GM23248 (cell line): ENCODE measurements at places on chromosomes 3 and 15. TPM values are rescaled to one million over a fixed set of nuclear protein-coding genes. Genes with fewer than 3 reads are reported as not detected.

DNA sequence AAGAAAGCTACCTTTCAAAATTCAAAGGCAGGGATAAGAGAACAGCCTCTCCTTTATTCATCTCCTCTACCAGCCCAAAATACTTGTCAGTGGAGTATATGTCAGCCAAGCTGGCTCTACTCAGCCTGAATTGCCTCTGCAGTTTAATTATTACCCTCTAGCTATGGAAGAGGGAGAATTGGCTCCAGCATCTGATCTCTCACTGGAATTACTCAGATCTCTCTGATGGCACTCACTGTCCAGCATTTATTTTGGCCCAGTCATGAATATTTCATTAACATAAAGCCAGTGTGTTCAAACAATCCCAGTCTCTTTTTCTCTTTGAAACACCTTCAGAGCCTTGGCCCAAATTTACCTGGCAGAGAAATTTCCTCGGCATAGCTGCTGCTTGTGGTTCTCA, 58.6 kb upstream of the TMEM108 start:
- H3K36me3 ChIP-seq, result no peaks in the 10 kb centered on the region
- H3K27me3 ChIP-seq, result no peaks in the 10 kb centered on the region
- DNase-seq, result no peak
- H3K27ac ChIP-seq, result no peak overlapping the region
- no peak overlapping the region for H3K4me3 ChIP-seq

GRCh38 chr3:132134611-132135010, 99.8 kb upstream of the CPNE4 start:
- DNase-seq, result peak; percentile 90
- peaks cover 33% of the 10 kb centered on the region for H3K4me1 ChIP-seq
- no peaks in the 10 kb centered on the region for H3K36me3 ChIP-seq
- H3K4me3 ChIP-seq, result peak overlapping the region; percentile 41

- peak overlapping the region; percentile 75 for H3K27ac ChIP-seq
- peak; percentile 98 for DNase-seq
- peaks cover 30% of the 10 kb centered on the region for H3K4me1 ChIP-seq
- 0 out of 2 replicates have a peak overlapping the region, but pooled peaks have one; percentile 23 for H3K4me3 ChIP-seq
- H3K36me3 ChIP-seq, result no peaks in the 10 kb centered on the region
Measured at GRCh38 chr3:21718161-21718765, 32.7 kb downstream of the ZNF385D start.

RTP3 gene
- total RNA-seq, result not detected in 2 replicates

DNA sequence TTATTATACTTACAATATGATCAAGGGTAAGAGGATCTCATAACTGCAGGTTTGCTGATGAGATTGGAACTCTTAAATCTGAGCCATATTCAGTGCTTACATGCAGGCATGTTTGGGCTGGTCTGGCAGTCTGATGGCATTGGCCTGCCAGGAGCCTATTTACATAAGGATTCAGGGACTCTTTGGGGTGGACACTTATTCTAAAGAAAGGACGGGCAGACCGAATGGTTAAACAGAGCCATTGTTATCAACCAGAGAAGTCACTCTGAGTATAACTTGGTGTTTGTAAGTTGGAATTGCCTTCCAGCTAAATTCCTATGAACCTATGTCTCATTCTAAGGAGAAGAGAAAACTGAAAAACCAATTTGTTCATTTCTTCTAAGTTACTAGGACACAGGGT, 932.8 kb downstream of the IGSF11 start:
- no peaks in the 10 kb centered on the region for H3K36me3 ChIP-seq
- no peak overlapping the region for H3K27ac ChIP-seq
- no peak overlapping the region for H3K4me3 ChIP-seq
- no peaks in the 10 kb centered on the region for H3K27me3 ChIP-seq
- no peaks in the 10 kb centered on the region for H3K4me1 ChIP-seq

SNURF gene
- total RNA-seq, result 3.9 TPM in 1 of 2 replicates, not detected in the other

INAFM2 gene
- 16.6 and 19.9 TPM in 2 replicates for total RNA-seq

GRCh38 chr3:151356794-151357462, 27.6 kb upstream of the P2RY13 start:
- no peak for DNase-seq
- H3K36me3 ChIP-seq, result no peaks in the 10 kb centered on the region
- H3K4me1 ChIP-seq, result 0 out of 2 replicates have a peak, but pooled peaks cover 3% of the 10 kb centered on the region
- no peak overlapping the region for H3K4me3 ChIP-seq

DNA sequence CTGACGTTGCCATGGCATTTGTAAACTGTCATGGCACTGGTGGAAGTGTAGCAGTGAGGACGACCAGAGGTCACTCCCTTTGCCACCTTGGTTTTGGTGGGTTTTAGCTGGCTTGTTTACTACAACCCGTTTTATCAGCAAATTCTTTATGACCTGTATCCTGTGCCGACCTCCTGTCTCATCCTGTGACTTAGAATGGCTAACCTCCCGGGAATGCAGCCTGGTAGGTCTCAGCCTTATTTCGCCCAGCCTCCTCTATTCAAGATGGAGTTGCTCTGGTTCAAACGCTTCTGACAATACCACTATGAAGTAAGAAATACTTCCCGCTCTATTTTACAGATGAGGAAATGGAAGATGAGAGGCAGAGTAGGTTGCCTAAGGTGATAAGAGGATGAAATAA, 16.6 kb downstream of the PAQR9 start:
- H3K27me3 ChIP-seq, result no peaks in the 10 kb centered on the region; the same call in 1 of the 2 replicates
- H3K36me3 ChIP-seq, result no peaks in the 10 kb centered on the region
- no peak for DNase-seq
- H3K4me1 ChIP-seq, result no peaks in the 10 kb centered on the region

- DNase-seq, result no peak
- no peaks in the 10 kb centered on the region for H3K36me3 ChIP-seq
- H3K4me1 ChIP-seq, result peaks cover 20% of the 10 kb centered on the region
- H3K27ac ChIP-seq, result no peak overlapping the region
Measured at GRCh38 chr3:16245609-16246008, 19.1 kb downstream of the DPH3 start.

DNA sequence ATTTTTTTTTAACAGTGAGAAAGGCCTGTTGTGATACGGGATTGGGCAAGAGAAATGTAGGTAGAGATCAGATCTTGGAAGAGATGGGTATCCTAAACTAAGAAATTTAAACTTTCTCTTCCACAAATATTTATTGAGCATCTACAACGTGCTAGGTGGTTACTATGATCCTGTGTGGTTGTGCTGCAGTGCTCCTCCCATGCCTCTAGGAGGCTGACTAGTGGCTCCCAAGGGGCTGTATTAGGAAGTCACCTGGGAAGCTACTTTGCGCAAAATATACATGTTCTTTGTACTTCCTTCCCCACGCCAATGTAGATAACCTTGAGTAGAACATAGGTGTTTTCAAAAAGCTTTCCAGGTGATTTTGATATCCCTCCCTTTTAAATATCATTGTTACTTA, 27.2 kb downstream of the USP3 start:
- H3K27me3 ChIP-seq, result no peaks in the 10 kb centered on the region
- no peak overlapping the region for H3K27ac ChIP-seq
- no peaks in the 10 kb centered on the region for H3K36me3 ChIP-seq
- no peak overlapping the region for H3K4me3 ChIP-seq
- DNase-seq, result no peak

CORO2B gene
- total RNA-seq, result 7.6 and 7.7 TPM in 2 replicates

CHCHD4 gene
- 12.3 and 17.2 TPM in 2 replicates for total RNA-seq

- no peaks in the 10 kb centered on the region for H3K36me3 ChIP-seq
- H3K27me3 ChIP-seq, result no peaks in the 10 kb centered on the region
- H3K4me3 ChIP-seq, result no peak overlapping the region
- peak; percentile 4 for DNase-seq
Measured at GRCh38 chr15:26838742-26839460, 28.0 kb upstream of the GABRA5 start.

GRCh38 chr3:176927280-176927679, 270.0 kb downstream of the TBL1XR1 start:
- no peak overlapping the region for H3K27ac ChIP-seq
- no peak overlapping the region for H3K4me3 ChIP-seq
- H3K27me3 ChIP-seq, result 0 out of 2 replicates have a peak, but pooled peaks cover 4% of the 10 kb centered on the region
- H3K36me3 ChIP-seq, result no peaks in the 10 kb centered on the region

ABCF3 gene
- 47.8 and 56.5 TPM in 2 replicates for total RNA-seq

DNA sequence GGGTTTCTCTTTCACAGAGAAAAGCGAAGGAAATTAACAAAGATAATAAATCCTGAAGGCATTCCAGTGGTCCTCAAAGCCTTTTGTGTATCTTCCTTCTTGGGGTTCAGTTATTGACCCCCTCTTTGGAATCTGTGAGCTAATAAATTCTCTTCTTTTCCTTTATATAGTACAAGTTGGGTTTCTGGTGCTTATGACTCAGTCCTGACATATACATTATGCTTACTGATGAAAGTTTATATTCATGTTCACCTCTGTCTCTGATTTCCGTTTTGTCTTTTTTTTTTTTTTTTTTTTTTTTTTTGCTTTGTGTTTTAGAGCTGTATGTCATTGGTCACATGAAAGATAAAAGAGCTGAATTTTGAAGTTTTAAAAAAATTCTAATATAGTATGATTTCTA, 230.7 kb upstream of the RBMS3 start:
- no peaks in the 10 kb centered on the region for H3K4me1 ChIP-seq
- no peak overlapping the region for H3K4me3 ChIP-seq
- no peaks in the 10 kb centered on the region for H3K36me3 ChIP-seq
- no peaks in the 10 kb centered on the region for H3K27me3 ChIP-seq

- DNase-seq, result peak; percentile 83
- peak overlapping the region; percentile 99 for H3K27ac ChIP-seq
- no peaks in the 10 kb centered on the region for H3K36me3 ChIP-seq
- no peak overlapping the region for H3K4me3 ChIP-seq
- H3K4me1 ChIP-seq, result peaks cover 81% of the 10 kb centered on the region
Measured at GRCh38 chr15:48389691-48390143, 58.5 kb downstream of the DUT start.

GRCh38 chr3:187445356-187445755, 77.2 kb downstream of the RTP4 start:
- H3K4me3 ChIP-seq, result no peak overlapping the region
- H3K4me1 ChIP-seq, result no peaks in the 10 kb centered on the region
- no peaks in the 10 kb centered on the region for H3K36me3 ChIP-seq
- no peak for DNase-seq

RBPMS2 gene
- not detected in 2 replicates for total RNA-seq

CMTM8 gene
- not detected in 2 replicates for total RNA-seq

DNA sequence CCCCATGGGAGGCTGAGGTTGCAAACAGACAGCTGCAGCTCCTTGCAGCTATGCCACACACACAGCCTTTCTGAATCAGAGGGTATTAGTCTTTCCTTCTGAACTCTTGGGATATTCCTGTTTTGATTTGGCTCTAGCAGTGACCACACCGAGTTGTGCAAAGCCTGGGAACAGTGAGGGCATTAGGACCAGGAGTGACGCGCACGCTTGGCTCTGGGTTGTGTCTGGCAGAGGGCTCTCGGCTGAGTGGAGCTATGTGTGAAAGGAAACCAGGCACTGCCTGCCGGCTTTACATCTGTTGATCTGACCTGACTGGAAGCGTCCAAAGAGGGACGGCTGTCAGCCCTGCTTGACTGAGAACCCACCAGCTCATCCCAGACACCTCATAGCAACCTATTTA, at the start of gene GALNT15:
TSS of gene GALNT15 (plus strand) at position 292 of the 400 bp plus-strand sequence. CDS start 472 bp downstream, outside the sequence.
- H3K4me1 ChIP-seq, result peaks cover 58% of the 10 kb centered on the region
- DNase-seq, result peak; percentile 99
- H3K36me3 ChIP-seq, result no peaks in the 10 kb centered on the region
- H3K27me3 ChIP-seq, result no peaks in the 10 kb centered on the region
- peak within 1 kb of the TSS; percentile 67 for H3K4me3 ChIP-seq

- no peak overlapping the region for H3K4me3 ChIP-seq
- H3K36me3 ChIP-seq, result no peaks in the 10 kb centered on the region
- no peak overlapping the region for H3K27ac ChIP-seq
- DNase-seq, result no peak
Measured at GRCh38 chr15:23387621-23388190, 33.2 kb downstream of the GOLGA8S start.

GRCh38 chr15:83230242-83230641, 22.6 kb upstream of the HDGFL3 start:
- H3K36me3 ChIP-seq, result no peaks in the 10 kb centered on the region
- no peaks in the 10 kb centered on the region for H3K4me1 ChIP-seq
- H3K27me3 ChIP-seq, result no peaks in the 10 kb centered on the region
- H3K4me3 ChIP-seq, result no peak overlapping the region

DNA sequence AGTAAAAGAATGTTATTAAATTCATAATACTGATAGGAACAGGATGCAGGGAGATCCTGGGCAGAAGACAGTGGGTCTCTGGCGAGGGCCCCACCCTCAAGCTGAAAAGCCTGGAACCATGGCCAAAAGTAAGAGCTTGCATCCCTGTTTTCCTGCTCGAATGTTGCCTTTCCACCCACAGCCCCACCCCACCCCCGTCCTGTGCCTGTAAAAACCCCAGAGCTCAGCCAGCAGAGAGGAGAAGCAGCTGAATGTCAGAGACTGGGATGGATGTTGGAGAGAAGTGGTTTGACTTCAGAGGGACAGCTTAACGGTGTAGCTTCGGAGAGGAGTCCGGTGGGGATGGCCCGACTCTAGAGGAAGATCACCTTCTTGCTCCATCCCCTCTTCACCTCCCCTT, 207.9 kb downstream of the ROBO2 start:
- no peaks in the 10 kb centered on the region for H3K36me3 ChIP-seq
- H3K4me3 ChIP-seq, result no peak overlapping the region
- H3K27me3 ChIP-seq, result no peaks in the 10 kb centered on the region

- H3K27ac ChIP-seq, result no peak overlapping the region
- H3K36me3 ChIP-seq, result no peaks in the 10 kb centered on the region
- no peak for DNase-seq
- no peaks in the 10 kb centered on the region for H3K4me1 ChIP-seq
- H3K4me3 ChIP-seq, result no peak overlapping the region
Measured at GRCh38 chr3:54564374-54564925, 363.4 kb downstream of the LRTM1 start.

UPK1B gene
- 0.13 TPM in 1 of 2 replicates, not detected in the other for total RNA-seq

DNA sequence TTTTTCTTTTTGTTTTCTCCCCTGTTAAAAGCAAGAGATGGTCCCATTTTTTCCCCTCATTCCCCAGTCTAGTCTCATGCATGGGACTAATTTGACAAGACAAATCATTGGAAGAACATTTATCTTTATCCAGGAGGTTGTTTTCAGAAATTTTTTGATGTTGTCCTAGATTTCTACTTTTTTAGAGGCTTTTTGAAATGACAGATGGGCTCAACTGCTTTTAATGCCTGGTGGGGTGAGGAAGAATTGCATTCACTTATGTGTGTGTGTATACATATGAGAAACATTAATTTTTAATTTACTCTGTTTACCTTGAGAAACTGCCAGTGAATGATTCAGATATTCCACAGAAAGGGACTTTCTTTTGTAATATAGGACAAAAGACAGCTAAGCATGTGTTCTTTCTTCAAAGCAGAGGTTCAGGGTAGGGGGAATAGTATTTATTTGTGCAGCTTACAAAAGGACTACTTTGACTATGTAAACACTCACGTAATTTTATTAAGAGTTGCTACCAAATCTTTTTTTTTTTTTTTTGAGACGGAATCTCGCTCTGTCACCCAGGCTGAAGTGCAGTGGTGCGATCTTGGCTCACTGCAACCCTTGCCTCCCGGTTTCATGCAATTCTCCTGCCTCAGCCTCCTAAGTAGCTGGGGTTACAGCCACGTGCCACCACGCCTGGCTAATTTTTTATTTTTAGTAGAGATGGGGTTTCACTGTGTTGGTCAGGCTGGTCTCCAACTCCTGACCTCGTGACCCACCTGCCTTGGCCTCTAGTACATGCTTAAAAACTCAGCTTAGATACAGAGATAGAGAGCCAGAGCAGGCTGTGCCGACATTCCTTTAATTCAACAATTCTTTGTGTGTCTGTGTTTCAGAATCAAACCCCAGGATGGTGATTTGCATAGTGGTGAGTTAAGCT, 130.1 kb upstream of the RARB start:
- H3K36me3 ChIP-seq, result no peaks in the 10 kb centered on the region
- H3K27ac ChIP-seq, result no peak overlapping the region
- H3K4me1 ChIP-seq, result no peaks in the 10 kb centered on the region
- no peak for DNase-seq

ARIH2 gene
- 80.8 and 102 TPM in 2 replicates for total RNA-seq
